EH (cell line): ENCODE measurements at places on chromosomes 1 and 21.

DNA sequence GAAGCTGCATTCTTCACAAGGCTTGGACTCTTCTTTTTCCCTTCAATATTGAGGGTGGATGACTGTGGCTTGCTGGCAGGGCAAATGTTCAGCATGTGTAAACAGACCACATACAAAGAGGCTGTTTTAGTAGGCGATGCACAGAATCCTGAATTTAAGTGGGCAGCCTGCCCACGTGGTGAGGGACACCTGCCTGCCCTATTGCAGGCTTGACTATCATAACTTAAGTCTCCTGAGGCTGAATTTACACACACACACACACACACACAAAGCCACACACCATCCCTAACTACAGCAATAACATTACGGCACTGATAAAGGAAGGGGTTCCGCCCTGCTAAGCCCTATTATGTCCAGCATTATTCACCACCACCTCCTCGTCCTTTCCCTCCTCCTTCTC lies 15.9 kb downstream of the SYT2 start:
- DNase-seq: no peak

- DNase-seq: no peak
These were observed 4.9 kb upstream of the TTC22 start for GRCh38 chr1:54805981-54806381.

DNA sequence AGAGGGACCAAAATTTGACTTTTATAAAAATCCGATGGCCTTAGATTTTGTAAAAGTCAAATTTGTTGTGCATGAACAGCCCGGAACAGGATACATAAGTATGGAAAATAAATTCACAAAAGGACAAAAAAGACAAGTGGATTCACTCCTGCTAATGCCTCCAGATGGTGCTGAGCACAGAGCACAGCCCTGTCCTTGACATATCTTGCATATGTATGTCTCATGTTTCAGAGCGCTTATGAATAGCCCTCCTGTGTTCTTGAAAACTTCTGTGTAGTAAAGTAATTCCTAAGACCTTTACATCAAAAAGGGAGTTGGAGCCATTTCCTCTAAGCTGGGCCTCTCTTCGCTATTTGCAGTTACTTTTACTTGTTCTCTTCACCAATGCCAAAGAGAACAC lies 110.7 kb upstream of the RAB3GAP2 start:
- no peak for DNase-seq

DNA sequence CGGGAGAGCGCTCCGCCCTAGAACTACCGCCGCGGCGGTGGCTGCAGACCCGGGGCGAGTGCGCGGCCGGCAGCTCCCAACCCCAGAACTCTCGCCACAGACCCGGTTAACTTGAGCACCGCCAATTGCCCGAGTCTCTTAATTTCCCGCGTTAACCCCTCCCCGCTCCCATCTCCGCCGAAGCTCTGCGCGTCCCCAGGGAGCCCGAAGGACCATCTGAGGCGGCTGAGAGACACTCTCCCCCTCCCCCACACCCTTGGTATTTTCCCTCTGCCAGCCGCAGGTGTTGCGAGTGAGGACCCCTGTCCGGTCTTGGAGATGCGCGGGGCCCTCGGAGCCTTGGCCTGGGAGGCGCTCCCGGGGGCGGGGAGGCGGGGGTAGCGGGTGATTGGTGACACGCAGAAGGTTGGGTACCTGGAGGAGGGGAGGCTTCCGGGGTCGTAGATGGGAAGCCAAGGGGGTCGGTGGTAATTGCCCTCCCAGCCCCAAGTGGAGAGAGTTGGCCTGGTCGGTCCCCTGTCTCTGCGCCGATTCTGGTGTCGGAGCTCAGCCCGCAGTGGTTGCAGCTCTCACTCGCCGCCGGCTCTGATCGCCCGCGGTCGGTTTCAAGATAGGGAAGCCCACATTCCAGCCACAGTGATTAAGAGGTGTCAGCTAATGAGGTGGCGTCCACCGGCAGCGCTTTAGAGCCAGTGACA lies 858 bp upstream of the SUSD4 start:
- no peak for DNase-seq

GRCh38 chr21:41927727-41928409 lies 25.9 kb downstream of the C2CD2 start:
- DNase-seq: no peak

GRCh38 chr1:24186993-24187790 lies at the start of gene IFNLR1:
TSS of gene IFNLR1 (minus strand) at chr1:24187289. CDS start at chr1:24187248, 41 bp downstream.
- DNase-seq: peak; percentile 20

GRCh38 chr1:43636006-43636641 lies 13.8 kb upstream of the KDM4A start:
- no peak for DNase-seq

- no peak for DNase-seq
These were observed 143.7 kb downstream of the TM2D1 start for GRCh38 chr1:61581251-61581650.

DNA sequence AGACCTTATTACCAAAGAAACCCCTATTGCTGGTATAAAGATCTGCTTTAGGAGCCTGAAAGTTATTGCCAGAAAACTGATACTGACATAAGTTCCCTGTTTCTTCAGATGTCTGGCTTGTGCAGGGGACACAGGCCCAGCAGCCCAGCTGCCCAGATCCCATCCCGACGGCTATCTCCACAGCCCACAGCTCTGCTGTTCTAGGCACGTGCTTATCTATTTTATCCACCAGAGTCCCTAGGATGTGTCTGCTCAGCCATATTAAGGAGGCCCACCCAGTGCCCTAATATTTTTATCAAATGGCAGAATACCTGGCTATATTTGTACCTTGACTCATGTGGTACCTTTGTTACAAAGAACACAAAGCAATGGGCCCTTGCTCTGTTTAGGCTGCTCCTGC lies 58.9 kb downstream of the DDX20 start:
- DNase-seq: no peak

GRCh38 chr1:185207980-185208602 lies 51.1 kb downstream of the SWT1 start:
- peak; percentile 4 for DNase-seq

GRCh38 chr1:223525957-223526356 lies 132.7 kb downstream of the CCDC185 start:
- no peak for DNase-seq

DNA sequence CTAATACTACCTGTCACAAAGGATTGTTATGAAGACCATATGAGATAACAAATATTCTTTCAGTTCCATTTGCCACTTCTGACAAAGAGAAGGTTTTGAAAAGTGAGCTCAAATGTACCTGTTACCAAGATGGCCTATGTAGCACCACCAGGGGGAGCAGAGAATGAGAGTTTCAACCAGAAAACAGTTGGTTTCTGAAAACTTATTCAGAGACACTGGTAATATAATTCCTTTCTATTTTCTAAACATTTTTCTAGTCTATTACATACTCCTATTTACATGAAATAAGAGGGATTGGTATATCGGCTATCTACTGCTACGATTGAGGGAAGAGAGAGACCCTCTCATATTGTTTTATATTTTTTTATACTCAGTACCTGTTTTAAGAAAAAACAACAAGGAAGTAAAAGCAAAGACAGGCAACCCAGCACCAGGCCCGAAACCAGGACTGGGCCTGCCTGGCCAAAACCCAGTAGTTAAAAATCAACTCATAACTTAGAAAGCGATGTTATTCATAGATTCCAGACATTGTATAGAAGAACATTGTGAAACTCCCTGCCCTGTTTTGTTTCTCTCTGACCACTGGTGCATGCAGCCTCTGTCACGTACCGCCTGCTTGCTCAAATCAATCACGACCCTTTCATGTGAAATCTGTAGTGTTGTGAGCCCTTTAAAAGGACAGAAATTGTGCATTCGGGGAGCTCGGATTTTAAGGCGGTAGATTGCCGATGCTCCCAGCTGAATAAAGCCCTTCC lies 48.3 kb downstream of the IL23R start:
- DNase-seq: peak; percentile 31

DNA sequence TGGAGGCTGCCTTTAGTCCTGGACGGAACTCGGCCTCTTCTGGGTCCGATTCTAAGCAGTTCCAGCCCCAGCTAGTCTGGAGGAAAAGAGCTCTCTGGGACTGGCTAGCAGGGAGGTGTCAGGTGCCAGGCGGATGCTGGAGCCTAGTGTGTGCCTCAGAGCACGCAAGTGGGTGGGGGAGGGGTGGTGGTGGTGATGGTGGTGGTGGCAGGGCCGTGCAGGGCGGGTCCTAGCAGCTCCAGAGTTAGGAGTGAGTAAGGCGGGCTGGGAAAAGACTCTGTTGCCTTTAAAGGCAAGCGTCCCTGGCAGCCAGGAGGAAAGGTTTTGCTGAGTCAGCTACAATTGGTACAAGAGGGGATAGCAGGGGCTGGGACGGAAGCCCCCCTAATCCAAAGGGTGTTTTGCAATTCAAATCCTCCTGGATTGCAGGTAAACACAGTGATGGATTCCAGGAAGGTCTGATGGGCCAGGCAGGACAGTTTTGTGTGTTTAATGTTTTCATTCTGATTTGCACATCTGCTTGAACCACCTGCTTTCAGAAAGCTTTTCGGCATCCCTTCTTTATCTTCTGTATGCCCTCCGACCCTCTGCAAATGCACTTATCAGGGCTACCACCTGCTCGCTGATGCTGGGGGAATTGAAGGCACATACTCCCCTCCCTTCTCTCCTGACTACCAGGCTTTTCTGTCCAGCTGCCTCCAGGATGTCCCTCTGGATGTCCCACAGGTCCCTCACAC lies 4.1 kb upstream of the SLC2A1 start:
- DNase-seq: peak; percentile 77

GRCh38 chr1:95534985-95535384 lies 301.0 kb downstream of the RWDD3 start:
- DNase-seq: no peak

- no peak for DNase-seq
These were observed 49.8 kb upstream of the KCNE1 start for GRCh38 chr21:34561806-34562205.

DNA sequence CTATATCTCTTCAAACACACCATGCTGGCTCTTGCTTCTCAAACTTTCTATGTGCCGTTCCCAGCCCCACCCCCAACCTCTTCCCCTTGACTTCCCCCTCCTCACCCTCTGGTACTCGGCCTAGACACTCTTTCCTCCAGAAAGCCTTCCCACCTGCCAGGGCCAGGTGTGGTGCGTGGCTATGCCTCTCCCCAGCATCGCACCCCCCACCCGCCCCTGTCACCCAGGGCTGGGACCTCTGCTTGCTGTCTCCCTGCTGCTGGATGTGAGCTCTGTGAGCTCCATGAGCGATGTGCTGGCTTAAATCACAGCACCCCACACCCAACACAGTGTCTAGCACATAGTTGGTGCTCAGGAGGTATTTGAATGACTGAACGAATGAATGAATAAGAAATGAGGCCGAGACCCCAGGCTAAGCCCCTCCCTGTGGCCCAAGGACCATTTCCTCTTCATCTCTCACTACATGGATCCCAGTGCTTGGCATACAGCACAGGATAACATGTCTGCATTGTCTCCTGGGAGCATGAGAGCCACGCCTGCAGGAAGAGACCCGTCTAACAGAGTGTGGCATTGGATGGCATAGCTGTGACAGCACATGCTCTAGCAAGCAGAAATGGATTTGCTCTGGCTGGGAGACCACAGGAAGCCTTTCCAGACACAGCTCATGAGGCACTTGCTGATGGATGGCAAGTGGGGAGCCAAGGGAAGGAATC lies 19.7 kb downstream of the TNNT2 start:
- no peak for DNase-seq

GRCh38 chr1:195761104-195761503 lies 847.1 kb downstream of the KCNT2 start:
- peak; percentile 11 for DNase-seq

GRCh38 chr1:234613128-234613875 lies 3.3 kb upstream of the IRF2BP2 start:
- peak; percentile 82 for DNase-seq

GRCh38 chr1:190323530-190323929 lies 154.1 kb downstream of the BRINP3 start:
- DNase-seq: no peak

- no peak for DNase-seq
These were observed 9.2 kb downstream of the SMIM12 start for GRCh38 chr1:34850382-34850781.

DNA sequence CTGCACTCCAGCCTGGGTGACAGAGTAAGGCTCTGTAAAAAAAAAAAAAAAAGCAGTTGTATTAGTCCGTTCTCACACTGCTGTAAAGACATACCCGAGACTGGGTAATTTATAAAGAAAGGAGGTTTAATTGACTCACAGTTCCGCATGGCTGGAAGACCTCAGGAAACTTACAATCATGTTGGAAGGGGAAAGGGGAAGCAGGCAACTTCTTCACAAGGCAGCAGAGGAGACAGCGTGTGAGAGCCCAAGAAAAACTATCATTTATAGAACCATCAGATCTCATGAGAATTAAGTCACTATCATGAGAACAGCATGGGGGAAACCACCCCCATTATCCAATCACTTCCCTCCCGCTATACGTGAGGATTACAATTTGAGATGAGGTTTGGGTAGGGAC lies 151.7 kb upstream of the NR5A2 start:
- DNase-seq: no peak

DNA sequence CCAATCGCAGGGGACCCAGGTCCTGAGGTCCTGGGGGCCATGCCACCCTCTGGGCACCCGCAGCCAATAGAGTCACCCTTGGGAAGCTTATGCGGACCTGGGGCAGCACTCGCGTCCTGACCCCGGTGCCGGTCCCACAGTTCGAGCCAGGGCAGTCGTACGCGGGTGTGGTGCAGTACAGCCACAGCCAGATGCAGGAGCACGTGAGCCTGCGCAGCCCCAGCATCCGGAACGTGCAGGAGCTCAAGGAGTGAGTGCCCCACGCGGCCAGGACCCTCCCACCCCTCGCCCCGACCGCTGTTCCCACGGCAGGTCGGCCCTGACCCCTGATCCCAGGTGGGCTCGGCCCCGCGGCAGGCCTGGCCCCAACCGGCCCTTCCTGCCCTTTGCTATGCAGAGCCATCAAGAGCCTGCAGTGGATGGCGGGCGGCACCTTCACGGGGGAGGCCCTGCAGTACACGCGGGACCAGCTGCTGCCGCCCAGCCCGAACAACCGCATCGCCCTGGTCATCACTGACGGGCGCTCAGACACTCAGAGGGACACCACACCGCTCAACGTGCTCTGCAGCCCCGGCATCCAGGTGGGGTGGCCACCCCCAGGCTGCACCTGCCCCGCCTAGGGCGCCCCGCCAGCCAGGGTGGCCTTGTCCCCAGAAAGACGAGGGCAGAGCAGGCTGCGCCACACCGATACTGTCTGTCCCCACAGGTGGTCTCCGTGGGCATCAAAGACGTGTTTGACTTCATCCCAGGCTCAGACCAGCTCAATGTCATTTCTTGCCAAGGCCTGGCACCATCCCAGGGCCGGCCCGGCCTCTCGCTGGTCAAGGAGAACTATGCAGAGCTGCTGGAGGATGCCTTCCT lies 20.5 kb downstream of the COL6A1 start:
- no peak for DNase-seq

DNA sequence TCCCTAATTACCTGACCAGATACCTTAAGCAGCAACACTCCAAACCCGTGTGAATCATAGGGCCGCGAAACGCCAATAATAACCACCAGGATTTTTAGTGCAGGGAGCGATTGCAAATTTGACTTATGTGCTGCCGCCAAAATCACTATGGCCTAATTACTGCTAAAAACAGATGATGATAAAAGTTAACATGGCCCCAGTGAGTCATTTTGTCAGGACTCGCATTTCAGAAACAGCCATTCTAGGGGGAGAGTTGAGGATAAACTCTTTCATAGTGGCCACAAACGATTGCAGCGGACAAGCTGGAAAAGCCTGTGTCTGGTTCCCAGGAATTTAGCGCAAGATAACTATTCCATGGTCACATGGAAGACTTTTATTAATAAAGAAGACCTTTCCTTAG lies 103.4 kb downstream of the HLX start:
- no peak for DNase-seq

- DNase-seq: peak; percentile 98
These were observed 16.2 kb upstream of the SERINC2 start for GRCh38 chr1:31396633-31397351.
